Ovary (tissue), 10 donors: ENCODE measurements at places on chromosomes 7 and 10. TPM values are rescaled to one million over a fixed set of nuclear protein-coding genes. Genes with fewer than 3 reads are reported as not detected.

Gene TAF3
- polyA plus RNA-seq: 7.1 TPM

Gene PNLIPRP2
- polyA plus RNA-seq: 0.37 TPM

Gene EIF4H
- polyA plus RNA-seq: 222 TPM

Gene TMEM196
- not detected for polyA plus RNA-seq

Gene IL6
- 15.5 TPM for polyA plus RNA-seq

Gene CPA4
- polyA plus RNA-seq: 0.13 TPM

Gene DLG5
- 29.1 TPM for polyA plus RNA-seq

Gene WDR86
- 3.1 TPM for polyA plus RNA-seq

Gene ENKUR
- 0.07 TPM for polyA plus RNA-seq

Gene NEBL
- 2.1 TPM for polyA plus RNA-seq

Gene TFPI2
- 31.8 TPM for polyA plus RNA-seq

Gene TET1
- 1.4 TPM for polyA plus RNA-seq

Gene TDRD1
- 0.48 TPM for polyA plus RNA-seq

Gene SMNDC1
- polyA plus RNA-seq: 36.1 TPM

Gene NPTX2
- 75.7 TPM for polyA plus RNA-seq

Gene DPYSL4
- polyA plus RNA-seq: 0.27 TPM

Gene POLR2J2
- polyA plus RNA-seq: 2.0 TPM

Gene OR9A2
- polyA plus RNA-seq: not detected

Gene INMT
- polyA plus RNA-seq: 11.9 TPM

Gene INTS1
- polyA plus RNA-seq: 1.9 TPM

Gene ELN
- 13.2 TPM for polyA plus RNA-seq

Gene C10orf62
- polyA plus RNA-seq: not detected

Gene CHST15
- 37.2 TPM for polyA plus RNA-seq

Gene NYAP1
- 4.8 TPM for polyA plus RNA-seq

Gene UNCX
- not detected for polyA plus RNA-seq

Gene ZNF777
- polyA plus RNA-seq: 3.8 TPM

Gene UFSP1
- 0.38 TPM for polyA plus RNA-seq

Gene ABCB4
- polyA plus RNA-seq: 0.33 TPM

Gene BAIAP2L1
- 1.3 TPM for polyA plus RNA-seq

Gene NPFFR1
- polyA plus RNA-seq: 0.04 TPM

Gene CLCN1
- not detected for polyA plus RNA-seq

Gene ADAM12
- 10.2 TPM for polyA plus RNA-seq

Gene ACTL6B
- polyA plus RNA-seq: not detected

Gene TRIM50
- 0.24 TPM for polyA plus RNA-seq

Gene KCNIP2
- 3.7 TPM for polyA plus RNA-seq

Gene SMKR1
- 0.67 TPM for polyA plus RNA-seq

Gene GBF1
- 13.2 TPM for polyA plus RNA-seq

Gene STK32C
- 2.6 TPM for polyA plus RNA-seq

Gene OR2A1
- polyA plus RNA-seq: 0.27 TPM

Gene C10orf105
- 0.27 TPM for polyA plus RNA-seq
